Activated CD4-positive, CD25-positive, alpha-beta regulatory T cell treated with anti-CD3 and anti-CD28 coated beads, Interleukin-2, amount 50 U/mL, for 72 hours (primary cell): ENCODE measurements at places on chromosomes 3 and 15.

- no peak for DNase-seq
Measured at GRCh38 chr3:147368561-147369221, 37.7 kb downstream of the ZIC4 start.

DNA sequence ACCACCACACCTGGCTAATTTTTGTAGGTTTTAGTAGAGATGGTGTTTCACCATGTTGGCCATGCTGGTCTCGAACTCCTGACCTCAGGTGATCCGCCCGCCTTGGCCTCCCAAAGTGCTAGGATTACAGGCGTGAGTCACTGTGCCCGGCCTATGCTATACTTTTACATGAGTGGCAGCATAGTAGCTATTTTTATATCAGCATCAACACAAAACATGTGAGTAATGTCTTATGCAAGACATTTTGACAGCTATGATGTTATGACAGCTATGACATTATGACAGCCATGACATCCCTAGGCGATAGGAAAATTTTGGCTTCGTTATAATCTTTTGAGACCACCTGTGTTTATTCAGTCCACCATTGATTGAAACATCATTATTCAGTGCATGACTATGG is 4.1 kb upstream of the NAALADL2 start:
- no peak for DNase-seq

GRCh38 chr3:38268522-38268921 is 2.9 kb downstream of the SLC22A13 start:
- DNase-seq, result no peak

GRCh38 chr15:62617741-62618140 is 424.8 kb upstream of the TPM1 start:
- DNase-seq, result no peak

DNA sequence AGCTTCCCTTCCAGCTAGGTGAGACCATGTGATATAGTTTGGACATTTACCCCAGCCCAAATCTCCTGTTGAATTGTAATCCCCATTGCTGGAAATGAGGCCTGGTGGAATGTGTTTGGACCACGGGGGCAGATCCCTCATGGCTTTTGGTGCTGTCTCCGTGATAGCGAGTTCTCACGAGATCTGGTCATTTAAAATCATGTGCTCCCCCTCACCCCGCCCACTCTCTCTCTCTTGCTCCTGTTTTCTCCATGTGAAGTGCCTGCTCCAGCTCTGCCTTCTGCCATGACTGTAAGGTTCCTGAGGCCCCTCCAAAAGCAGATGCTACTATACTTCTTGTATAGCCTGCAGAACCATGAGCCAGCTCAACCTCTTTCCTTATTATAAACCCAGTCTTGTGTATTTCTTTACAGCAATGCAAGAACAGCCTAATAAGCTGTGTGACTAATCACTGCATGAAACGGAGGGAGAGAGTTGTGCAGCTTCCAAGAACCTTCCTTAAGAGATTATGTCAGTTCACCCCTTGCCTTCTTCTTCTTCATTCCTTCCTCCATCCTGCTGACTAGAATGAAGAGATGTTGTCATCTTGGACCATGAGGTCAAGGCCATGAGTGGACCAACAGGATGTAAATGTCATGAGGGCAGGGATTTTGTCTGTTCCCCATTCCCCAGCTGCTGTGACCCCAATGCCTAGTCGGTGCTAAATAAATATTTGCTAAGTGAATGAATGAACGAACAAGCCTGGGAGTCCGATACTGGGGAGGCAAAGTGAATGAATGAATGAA is 91.0 kb downstream of the CPN2 start:
- no peak for DNase-seq

- DNase-seq, result no peak
Measured at GRCh38 chr3:51777985-51778384, 1.1 kb downstream of the IQCF6 start.

- DNase-seq, result no peak
Measured at GRCh38 chr3:160464321-160464720, 14.7 kb upstream of the TRIM59 start.

DNA sequence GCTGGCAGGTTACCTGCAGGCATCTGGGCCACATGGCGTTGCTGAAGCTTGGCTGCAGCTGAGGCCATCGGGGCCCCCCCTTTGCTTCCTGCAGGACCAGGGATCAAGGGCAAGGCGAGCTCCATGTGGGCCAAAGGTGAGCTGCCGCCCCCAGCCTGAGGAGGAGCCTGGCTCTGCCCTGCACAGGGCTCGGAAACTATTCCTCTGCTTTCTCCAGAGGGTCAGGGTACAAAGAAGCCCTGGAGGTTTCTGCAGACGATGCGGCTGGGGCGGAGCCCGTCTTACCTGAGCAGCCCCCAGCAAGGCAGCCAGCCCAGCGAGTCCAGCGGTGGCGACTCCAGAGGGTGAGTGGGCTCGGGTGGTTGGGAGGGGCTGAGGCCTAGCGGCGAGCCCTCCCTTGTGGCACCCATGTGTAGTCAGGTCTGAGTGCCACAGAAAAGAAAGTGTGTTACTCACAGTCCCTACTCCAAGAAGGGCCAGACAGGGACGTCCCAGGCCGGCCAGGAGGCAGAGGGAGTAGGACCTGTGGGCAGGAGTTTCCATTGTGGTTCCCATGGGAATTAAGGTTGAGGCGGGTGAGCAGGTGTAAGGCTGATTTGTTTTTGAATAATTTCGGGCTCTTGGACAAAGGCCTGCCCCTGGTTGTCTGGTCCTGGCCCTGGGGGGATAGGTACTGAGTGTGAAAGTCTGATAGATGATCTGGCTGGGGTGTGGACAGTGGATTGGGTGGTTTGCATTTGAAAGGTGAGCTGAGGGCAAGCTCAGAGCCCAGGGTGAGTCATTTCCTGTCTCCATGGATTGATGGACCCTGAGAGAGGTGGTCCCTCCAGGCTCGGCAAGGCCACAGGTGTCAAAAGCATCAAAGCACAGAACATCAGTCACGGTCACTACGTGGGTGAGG is 25.4 kb downstream of the CFAP100 start:
- DNase-seq, result no peak
